ENCODE measurements at places on chromosomes 4 and X. TPM values are rescaled to one million over a fixed set of nuclear protein-coding genes. Genes with fewer than 3 reads are reported as not detected.
A peak's percentile ranks its signal among the peaks of the same experiment; 100 is the strongest.

EREG gene
- total RNA-seq = 0.66 TPM

CCDC149 gene
- 31.3 TPM for total RNA-seq

SGCB gene
- 79.6 TPM for total RNA-seq

FGF2 gene
- 35.9 TPM for total RNA-seq

SRPK3 gene
- total RNA-seq = 5.4 TPM

FAT1 gene
- 106 TPM for total RNA-seq

GYG2 gene
- total RNA-seq = 3.1 TPM

CFAP299 gene
- total RNA-seq = not detected

GRCh38 chr4:186725469-186726425, 2.1 kb upstream of the FAT1 start:
- no peaks in the 10 kb centered on the region for H3K27me3 ChIP-seq
- H3K4me3 ChIP-seq = peak overlapping the region; percentile 90
- peak overlapping the region; percentile 97 for H3K27ac ChIP-seq
- peak; percentile 78 for DNase-seq

DNA sequence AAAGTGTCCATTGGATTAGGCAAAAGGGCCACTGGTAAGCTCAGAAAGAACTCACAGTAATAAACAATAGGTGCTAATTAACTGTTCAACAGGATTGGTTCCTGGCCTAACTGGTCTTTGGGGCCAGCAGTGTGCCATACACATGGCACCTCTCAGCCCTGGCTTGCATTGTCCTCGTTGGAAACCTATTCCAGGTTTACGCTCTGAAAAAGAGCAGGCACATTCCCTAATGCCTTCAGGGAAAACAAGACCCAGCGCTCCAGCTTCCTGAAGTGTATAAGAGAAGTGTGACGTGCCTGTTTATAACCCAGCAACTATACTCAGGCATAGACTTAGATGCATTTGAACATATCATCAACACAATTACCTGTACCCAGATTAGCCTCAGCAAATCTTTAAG, 51.9 kb upstream of the RBM47 start:
- H3K4me3 ChIP-seq = no peak overlapping the region
- no peak for DNase-seq
- H3K4me1 ChIP-seq = no peaks in the 10 kb centered on the region

- H3K27me3 ChIP-seq = no peaks in the 10 kb centered on the region
- H3K36me3 ChIP-seq = no peaks in the 10 kb centered on the region
- no peak overlapping the region for H3K4me3 ChIP-seq
- no peak overlapping the region for H3K27ac ChIP-seq
- no peak for DNase-seq
Measured at GRCh38 chr4:252065-252601, 53.1 kb downstream of the ZNF732 start.

DNA sequence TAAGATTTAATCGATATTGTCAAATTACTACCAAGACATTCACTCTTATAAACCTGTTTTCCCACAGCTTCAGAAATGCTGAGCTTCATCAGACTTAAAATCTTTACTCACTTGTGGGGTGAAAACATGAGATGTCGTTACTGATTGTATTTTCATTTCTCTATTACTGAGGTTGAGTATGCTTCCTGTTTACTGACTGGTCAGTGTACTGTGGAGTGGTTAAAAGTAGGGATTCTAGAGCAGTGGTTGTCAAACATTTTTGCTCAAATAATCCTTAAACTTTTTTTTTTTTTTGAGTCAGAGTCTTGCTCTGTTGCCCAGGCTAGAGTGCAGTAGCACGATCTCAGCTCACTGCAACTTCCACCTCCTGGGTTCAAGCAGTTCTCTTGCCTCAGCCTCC, 50.3 kb downstream of the NSUN7 start:
- no peaks in the 10 kb centered on the region for H3K27me3 ChIP-seq
- H3K36me3 ChIP-seq = peaks cover 9% of the 10 kb centered on the region
- H3K4me3 ChIP-seq = no peak overlapping the region
- H3K4me1 ChIP-seq = no peaks in the 10 kb centered on the region
- DNase-seq = no peak

GRCh38 chrX:37998586-37999262, 7.6 kb upstream of the SYTL5 start:
- no peak for DNase-seq
- no peaks in the 10 kb centered on the region for H3K27me3 ChIP-seq
- no peak overlapping the region for H3K27ac ChIP-seq
- H3K36me3 ChIP-seq = no peaks in the 10 kb centered on the region
- no peaks in the 10 kb centered on the region for H3K4me1 ChIP-seq
- H3K4me3 ChIP-seq = no peak overlapping the region

DNA sequence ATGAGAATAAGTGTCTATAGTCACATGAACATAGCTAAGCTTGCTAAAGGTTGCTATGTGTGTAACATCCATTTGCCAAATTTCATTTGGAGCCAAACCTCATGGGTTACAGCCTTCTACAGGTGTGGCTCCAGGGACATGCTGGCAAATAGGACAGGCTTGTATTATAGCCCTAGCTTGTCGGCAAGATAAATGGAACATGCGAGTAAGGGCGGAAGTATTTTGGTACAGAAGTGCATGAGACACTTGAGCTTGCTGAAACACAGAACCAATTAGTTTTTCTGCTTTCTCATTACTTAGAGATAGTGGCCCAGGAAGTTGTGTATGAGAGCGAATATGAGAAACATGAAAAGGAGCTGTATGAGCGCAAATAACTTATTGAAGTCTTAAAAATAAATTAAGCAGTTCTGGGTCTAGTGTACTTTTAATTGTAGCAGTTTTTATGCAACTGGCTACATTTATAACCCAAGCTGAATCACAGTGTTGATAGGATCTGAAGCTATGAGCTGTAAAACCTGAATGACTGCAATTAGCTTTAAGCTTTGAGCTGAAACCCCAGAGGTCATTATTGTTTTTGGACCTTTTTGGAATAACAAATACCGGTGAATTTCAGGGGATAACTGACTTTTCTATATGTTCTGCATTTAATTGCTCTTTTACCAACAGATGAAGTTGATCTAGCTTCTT, 64.6 kb downstream of the KDM5C start:
- no peak for DNase-seq
- no peak overlapping the region for H3K4me3 ChIP-seq
- H3K27me3 ChIP-seq = no peaks in the 10 kb centered on the region
- H3K27ac ChIP-seq = no peak overlapping the region
- no peaks in the 10 kb centered on the region for H3K36me3 ChIP-seq

GRCh38 chr4:121728798-121729226, 32.0 kb upstream of the ANXA5 start:
- H3K27me3 ChIP-seq = no peaks in the 10 kb centered on the region
- H3K4me1 ChIP-seq = no peaks in the 10 kb centered on the region

- no peaks in the 10 kb centered on the region for H3K36me3 ChIP-seq
- DNase-seq = no peak
- no peaks in the 10 kb centered on the region for H3K4me1 ChIP-seq
- no peaks in the 10 kb centered on the region for H3K27me3 ChIP-seq
- no peak overlapping the region for H3K27ac ChIP-seq
Measured at GRCh38 chrX:83305381-83305780, 202.7 kb upstream of the POU3F4 start.

DNA sequence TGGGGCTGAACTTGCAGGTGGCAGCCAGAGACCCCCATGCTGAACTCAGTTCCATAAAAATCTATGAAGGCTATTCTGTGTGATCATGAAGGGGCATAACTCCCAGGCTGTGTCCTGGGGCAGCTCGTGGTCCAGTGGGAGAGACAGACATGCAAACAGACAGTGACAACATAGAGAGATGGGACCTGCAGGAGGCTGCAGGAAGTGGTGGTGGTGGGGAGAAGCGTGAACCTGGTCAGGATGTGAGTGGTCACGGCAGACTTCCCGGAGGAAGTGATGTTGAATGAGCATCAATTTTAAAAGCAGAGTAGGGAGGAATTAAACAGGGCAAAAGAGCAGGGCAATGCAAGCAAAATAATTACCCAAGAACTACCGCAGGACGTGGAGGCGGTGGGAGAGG, 23.2 kb upstream of the SORCS2 start:
- no peak overlapping the region for H3K4me3 ChIP-seq
- H3K27me3 ChIP-seq = no peaks in the 10 kb centered on the region
- no peaks in the 10 kb centered on the region for H3K36me3 ChIP-seq
- no peak for DNase-seq

- no peaks in the 10 kb centered on the region for H3K4me1 ChIP-seq
- DNase-seq = no peak
- no peaks in the 10 kb centered on the region for H3K27me3 ChIP-seq
- H3K27ac ChIP-seq = no peak overlapping the region
- no peak overlapping the region for H3K4me3 ChIP-seq
Measured at GRCh38 chrX:139120760-139121159, 409.2 kb upstream of the FGF13 start.

- no peaks in the 10 kb centered on the region for H3K27me3 ChIP-seq
- no peaks in the 10 kb centered on the region for H3K4me1 ChIP-seq
- no peak overlapping the region for H3K4me3 ChIP-seq
- DNase-seq = no peak
- H3K36me3 ChIP-seq = no peaks in the 10 kb centered on the region
Measured at GRCh38 chr4:821631-822030, 4.3 kb downstream of the CPLX1 start.
